DMS153 (cell line): ENCODE measurements at places on chromosomes 6 and 20.
A peak's percentile ranks its signal among the peaks of the same experiment; 100 is the strongest.

DNA sequence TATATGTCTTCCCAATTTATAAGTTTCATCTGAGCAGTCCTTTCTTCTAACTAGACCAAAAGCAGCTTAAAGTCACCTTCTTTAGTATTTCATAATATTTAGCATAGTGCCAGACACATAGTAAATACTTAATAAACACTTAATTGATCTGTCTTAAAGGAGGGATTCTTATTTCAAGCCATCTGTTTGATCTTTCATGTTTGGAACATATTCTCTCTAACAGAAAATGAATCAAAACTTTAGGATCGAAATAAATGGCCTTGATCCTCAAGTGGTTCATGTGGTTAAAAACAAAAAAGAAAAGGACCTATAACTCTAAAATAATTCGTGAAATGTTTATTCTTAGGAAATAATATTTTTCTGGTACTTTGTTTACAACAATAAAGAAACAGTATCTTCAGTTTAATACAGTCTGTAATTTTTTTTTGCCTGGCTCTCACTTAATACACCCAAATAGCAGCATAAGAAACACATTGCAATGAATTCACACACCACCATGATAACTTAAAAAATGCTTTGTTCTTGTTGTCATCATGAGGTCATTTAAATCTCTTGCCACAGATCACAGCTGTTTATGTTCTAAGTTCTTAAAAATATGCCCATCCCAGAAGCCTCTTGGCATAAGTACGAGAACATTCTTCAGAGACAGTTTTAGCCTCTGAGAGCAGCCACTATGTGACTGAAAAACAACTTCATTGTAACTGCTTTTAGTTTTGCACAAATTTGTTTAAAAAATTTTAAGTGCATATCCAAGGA, 48.1 kb downstream of the ESF1 start:
- no peak for DNase-seq

DNA sequence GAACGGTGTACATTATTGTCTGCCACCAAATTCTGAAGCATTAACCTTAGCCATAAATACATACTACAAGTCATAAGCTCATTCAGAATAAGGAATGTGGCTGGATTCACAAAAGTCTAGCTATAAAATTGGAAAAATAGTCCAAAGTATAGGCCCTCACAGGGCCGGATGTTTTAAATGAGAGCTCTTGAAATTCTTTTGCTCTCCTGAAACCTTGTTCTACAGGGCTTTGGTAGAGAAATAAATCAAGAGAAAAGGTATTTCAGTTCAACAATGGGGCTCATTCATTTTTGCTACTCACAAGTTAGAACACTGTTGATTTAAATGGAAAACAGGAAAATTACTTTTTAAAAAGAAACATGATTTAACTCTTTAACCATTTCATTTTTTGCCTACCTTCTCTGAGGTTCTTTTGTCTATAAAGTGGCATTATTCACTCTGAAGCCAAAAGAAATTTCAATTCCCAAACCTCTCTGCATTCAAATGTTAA, 58.0 kb downstream of the PREP start:
- no peak for DNase-seq

GRCh38 chr20:38125157-38126056, 39.7 kb downstream of the TGM2 start:
- DNase-seq: peak; percentile 98

- DNase-seq: no peak
These were observed 353.2 kb downstream of the BTBD3 start for GRCh38 chr20:12270863-12271262.

GRCh38 chr6:141653590-141653989, 479.1 kb upstream of the GJE1 start:
- no peak for DNase-seq

DNA sequence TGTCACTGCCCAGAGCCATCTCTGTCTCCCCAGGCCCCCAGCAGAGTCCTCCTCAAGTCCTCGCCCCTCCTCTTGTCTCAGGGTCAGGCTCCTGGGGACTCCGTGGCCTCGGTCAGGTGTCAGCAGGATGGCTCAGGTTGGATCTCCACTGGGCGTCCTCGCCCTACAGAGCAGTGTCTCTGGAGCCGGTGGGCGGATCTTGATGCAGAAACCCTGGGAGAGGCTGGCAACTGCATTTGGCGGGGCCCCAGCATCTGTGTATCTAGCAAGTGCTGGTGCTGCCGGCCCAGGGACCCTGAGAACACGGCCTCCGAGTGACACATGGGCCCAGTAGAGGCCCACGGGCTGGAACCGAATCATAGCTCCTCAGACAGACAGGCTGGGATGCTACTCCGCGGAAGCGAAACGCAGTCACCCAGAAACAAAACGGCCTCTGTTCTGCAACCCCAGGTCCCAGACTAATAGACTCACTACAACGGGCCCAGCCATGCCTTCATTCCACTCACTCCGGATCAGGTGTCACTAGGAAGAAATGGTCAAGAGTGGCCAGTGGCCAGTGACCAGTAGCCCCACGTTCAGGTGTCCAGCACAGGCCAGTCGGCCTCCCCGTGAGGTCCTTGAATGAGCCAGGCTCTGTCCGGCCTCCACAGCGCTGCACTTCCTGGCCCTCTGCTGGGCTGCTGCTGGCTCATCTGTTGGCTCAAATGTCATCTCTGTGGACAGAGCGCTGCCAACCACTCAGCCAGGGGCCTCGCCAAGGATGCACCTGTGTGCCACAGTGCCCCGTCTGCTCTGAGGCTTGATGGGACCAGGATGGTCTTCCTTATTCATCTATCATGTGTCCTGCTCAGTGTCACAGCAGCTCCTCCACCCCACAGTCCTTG, 12.6 kb upstream of the FRMD1 start:
- DNase-seq: peak; percentile 45

DNA sequence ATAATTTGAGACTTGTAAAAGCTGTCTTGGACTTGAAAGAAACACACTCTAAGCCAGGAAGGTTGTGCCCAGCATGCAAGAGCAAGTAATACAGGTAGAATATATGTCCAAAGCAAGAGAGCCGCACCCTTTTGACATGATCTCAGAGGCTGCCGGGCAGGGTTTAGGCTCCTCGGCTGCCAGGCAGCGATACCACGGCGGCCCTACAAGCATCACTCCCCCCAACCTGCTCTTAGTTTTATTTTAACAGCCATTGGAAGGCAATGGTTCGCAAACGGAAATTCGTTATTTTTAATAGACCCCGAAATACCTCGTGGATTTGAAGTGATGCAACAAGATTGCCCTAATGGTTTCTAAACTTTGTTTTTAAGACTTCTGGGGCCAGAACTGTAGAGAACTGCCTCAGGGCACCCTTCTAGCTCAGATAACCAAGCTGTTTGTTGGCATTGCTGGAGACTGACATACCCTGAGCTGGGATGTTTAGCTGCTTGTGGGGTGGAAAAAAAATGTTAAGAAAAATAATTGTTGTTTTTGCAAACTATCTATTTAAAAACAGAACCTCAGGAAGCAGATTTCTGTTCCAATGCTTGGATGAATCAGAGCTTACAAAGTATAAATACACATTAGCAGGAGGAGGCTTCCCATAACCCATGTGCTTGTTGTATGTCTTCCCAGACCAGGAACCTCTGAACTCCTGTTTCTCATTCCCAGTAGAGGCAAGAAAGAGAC, 39.0 kb downstream of the JAG1 start:
- DNase-seq: no peak

DNA sequence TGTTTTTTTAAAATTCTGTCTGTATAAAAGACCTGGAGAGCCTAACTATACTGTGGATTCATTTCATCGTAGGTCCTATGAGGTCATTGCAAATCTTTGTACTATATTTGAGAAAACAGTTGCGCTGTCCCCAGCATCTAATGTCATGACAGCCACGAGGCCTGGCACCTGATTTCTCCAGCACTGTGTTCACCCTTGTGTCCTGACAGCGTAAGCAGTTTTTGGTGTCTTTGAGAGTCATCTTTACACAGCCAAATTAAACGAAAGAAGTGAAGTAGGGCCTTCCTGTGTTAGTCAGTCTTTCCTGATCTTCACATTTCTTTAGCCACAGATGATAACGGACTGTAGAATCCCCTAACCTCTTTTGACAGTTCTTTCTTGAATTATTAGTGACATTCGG, 70.6 kb upstream of the PHACTR2 start:
- no peak for DNase-seq

DNA sequence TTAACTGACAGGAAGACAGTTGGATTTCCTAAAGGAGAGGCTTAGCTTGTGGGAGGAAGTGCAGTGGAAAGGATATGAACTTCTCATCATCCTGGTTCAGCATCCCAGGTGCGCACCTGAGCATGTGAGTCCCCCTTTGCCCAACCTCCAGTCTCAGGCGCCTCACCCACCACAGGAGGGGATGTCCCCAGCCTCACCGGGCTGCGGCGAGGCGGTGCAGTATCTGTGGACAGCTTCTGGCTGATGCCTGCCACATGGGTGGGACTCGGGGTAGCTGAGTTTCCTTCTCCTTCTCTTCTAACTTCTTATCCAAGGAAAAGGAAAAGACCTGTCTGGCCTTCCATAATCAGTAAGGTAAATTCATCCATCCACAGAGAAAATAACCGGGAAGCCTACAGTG, 539.3 kb upstream of the AGPAT4 start:
- DNase-seq: no peak

DNA sequence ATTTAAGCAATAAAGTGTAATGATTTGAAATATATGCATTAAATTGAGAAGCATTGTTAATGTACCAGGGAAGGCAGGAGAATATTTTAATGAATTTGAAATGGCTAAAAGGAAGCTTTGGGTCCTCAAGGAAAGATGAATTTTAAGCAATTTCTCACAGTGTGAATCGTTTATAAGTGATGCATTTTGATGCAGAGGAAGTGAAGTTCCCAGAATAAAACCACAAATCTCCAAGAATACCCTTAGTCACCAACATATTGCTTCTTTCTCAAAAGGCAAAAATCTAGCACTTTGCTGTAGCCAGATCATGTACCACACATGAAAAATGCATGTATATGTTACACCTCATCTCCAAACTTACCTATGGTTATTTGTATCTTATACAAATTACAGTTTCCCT, 11.7 kb downstream of the TPD52L1 start:
- no peak for DNase-seq

- DNase-seq: no peak
These were observed 849.6 kb upstream of the MAP3K7 start for GRCh38 chr6:91436448-91436847.

DNA sequence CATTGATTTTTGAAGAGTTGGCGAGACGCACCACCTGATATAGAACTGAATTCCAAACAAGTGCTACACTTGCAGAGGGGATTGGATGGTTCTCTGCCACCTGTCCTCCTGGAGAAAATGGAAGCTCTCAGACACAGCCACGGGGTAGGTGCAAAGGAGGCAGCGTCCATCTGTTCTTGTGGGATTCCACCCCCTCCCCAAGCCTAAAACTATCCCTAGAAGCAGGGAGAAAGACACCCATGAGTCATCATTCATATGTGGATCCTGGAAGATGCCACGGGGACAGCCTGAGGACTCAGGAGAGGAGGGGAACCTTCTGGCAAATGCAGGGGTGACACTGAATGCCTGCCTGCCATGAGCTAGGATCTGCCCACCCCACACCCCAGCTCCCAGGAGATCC, 171.3 kb upstream of the CST7 start:
- no peak for DNase-seq

- DNase-seq: peak; percentile 19
These were observed 73.0 kb upstream of the HMGN3 start for GRCh38 chr6:79307321-79308036.

GRCh38 chr20:62759981-62760431, 36.3 kb upstream of the MRGBP start:
- no peak for DNase-seq

DNA sequence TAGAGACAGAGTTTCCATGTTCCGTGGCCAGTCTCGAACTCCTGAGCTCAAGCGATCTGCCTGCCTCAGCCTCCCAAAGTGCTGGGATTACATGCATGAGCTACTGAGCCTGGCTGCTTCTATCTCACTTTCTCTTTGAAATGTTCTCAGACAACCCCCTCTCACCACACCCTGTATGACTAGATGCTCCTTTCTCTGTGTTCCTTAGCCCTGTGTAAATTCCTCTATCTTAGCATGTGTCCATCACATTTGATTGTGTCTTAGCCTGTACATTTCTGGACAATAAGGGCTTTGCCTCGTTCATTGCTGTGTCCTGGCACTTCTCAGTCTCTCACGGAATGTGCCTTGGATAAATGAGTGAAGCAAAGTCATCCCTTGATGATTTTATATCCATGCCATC, 168.1 kb upstream of the SCGN start:
- DNase-seq: no peak

DNA sequence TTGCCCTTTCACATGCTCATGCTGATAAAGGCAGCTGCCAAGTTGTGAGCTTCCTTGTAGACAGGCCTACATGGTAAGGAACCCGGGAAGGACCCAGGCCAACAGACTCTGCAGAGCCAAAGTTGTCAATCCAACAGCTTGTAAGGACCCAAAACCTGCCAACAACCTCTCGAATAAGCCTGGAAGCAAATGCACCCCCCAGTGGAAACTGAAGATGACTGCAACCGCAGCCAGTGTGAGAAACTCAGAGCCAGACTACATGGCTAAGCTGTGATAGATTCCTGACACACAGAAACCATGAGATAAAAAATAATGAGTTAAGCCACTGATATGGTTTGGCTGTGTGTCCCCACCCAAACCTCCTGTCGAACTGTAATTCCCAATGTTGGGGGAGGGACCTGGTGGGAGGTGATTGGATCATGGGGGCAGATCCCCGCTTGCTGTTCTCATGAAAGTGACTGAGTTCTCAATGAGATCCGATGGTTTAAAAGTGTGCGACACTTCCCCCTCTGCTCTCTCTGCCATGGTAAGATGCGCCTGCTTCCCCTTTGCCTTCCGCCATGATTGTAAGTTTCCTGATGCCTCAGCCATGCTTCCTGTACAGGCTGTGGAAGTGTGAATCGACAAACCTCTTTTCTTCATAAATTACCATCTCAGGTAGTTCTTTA, 18.8 kb upstream of the CLPSL2 start:
- DNase-seq: no peak

GRCh38 chr6:44105993-44106740, 21.1 kb downstream of the MRPL14 start:
- no peak for DNase-seq

GRCh38 chr20:34938466-34939163, 17.0 kb downstream of the GSS start:
- DNase-seq: no peak

- no peak for DNase-seq
These were observed 27.9 kb upstream of the SERPINB9 start for GRCh38 chr6:2931055-2931454.
